T-helper 17 cell (primary cell): ENCODE measurements at places on chromosomes 13 and 19. TPM values are rescaled to one million over a fixed set of nuclear protein-coding genes. Genes with fewer than 3 reads are reported as not detected.

The DACH1 gene
- 0.13 TPM for total RNA-seq

The TMC4 gene
- 3.1 TPM for total RNA-seq

DNA sequence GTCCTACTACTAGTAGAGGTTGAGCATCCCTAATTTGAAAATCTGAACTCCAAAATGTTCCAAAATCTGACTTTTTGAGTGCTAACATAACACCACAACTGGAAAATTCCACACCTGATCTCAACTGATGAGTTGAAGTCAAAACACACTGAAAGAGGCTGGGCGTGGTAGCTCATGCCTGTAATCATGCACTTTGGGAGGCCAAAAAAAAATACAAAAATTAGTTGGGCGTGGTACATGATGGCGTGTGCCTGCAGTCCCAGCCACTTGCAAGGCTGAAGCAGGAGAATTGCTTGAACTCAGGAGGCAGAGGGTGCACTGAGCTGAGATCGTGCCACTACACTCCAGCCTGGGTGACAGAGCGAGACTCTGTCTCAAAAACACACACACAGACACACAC lies 29.9 kb downstream of the USP12 start:
- DNase-seq = no peak

GRCh38 chr19:3441089-3441985 lies 39.0 kb downstream of the SMIM24 start:
- DNase-seq = no peak

The ATP8B3 gene
- 4.6 TPM for total RNA-seq
